ENCODE measurements at places on chromosomes 1 and 21. TPM values are rescaled to one million over a fixed set of nuclear protein-coding genes. Genes with fewer than 3 reads are reported as not detected.
A peak's percentile ranks its signal among the peaks of the same experiment; 100 is the strongest.

DNA sequence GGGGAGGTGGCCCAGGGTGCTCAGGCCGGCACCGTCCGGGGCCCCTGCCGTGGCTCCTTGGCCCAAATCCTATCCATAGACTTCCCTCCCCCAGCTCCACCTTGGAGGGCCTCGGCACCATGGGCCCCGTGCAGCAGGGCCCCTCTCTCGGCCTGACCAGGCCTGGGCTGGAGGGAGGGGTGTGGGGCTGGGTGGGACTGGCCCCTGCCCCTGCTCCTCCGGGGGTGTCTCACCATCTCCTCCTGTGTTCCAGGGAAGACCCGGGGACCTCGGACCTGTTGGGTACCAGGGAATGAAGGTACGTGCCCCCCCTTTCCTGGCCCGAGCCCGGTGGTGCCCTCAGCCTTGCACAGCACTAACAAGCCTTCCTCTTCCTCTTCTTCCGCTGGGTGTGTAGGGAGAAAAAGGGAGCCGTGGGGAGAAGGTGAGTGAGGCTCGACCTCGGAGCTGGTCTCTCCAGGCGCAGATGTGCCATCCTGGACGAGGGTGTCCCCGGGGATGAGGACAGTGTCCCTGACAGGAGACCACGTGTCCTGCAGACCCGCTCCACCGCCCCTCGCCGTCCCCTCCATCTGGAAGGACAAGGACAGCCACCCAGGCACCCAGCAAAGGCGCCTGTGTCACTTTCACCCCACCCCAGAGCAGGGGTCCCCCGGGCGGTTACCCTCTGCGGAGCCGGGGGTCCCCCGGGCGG is 7.9 kb downstream of the COL6A1 start:
- H3K27ac ChIP-seq: no peak overlapping the region
- H3K36me3 ChIP-seq: peaks cover 28% of the 10 kb centered on the region
- H3K4me1 ChIP-seq: no peaks in the 10 kb centered on the region
- no peak overlapping the region for H3K4me3 ChIP-seq
- no peak for DNase-seq

- no peak for DNase-seq
- no peaks in the 10 kb centered on the region for H3K27me3 ChIP-seq
- no peak overlapping the region for H3K27ac ChIP-seq
- peak overlapping the region; percentile 74 for H3K4me3 ChIP-seq
- H3K36me3 ChIP-seq: no peaks in the 10 kb centered on the region
Measured at GRCh38 chr1:95071539-95071938, 1.2 kb downstream of the ALG14 start.

- H3K36me3 ChIP-seq: no peaks in the 10 kb centered on the region
- no peak for DNase-seq
- H3K4me1 ChIP-seq: no peaks in the 10 kb centered on the region
- no peak overlapping the region for H3K27ac ChIP-seq
Measured at GRCh38 chr1:209554761-209555611, 28.5 kb upstream of the CAMK1G start.

Gene ALPL
- 0.77 TPM for polyA plus RNA-seq

Gene CD2
- polyA plus RNA-seq: not detected

Gene LINGO4
- not detected for polyA plus RNA-seq
